ENCODE measurements at places on chromosomes 7 and 10.

GRCh38 chr10:75292794-75293445 lies 57.2 kb upstream of the COMTD1 start:
- no peak for DNase-seq

- no peak for DNase-seq
Observed at GRCh38 chr7:50284296-50284695, 20.2 kb upstream of the IKZF1 start.

DNA sequence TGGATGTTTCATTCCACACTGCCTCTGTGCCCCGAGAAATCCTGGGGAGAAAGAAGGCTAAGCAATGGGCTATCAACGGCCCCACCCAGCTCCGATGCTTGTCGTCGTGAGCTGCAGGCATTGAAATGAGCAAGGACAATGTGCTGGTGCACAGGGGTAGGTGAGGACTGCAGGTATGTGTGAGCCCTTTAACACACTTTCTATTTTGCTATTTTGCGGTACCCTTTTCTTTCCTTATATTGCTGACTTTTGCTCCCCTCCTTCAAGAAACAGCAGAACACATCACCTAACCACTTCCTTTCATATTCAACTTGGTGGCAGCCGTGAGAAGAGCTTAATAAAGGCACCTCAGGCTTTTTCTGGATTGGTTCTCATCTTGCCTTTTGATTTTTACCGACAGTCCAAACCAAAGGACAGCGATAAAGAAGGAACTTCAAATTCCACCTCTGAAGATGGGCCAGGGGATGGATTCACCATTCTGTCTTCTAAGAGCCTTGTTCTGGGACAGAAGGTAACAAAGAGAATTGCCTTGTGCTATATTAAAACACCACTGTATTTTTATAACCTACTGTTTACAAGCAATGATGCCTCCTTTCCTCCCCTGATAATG lies 39.2 kb downstream of the AIFM2 start:
- DNase-seq, result no peak

DNA sequence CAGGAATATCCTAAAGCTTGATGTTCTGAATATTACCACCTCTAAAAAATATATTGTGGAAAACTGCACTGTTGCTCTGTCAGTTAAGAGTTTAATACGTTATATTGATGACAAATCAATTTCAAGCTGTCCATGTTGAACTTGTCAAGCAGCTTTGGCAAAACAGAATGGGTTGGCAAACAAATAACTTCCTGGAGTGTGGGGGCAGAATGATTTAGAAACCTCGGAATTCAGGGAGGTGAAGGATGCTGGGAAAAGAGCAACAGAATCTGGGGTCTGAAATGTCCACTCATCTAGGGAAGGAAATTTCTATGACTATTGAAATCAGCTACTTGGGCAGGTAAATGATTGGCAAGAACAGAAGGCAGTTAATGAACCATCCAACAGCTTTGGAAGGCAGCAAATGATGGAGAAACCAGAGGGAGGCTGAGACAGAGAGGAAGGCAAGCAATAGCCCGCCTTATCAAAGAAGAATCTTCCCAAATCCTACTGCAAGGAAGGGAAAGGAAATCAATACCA lies 95.1 kb upstream of the PALS2 start:
- no peak for DNase-seq

DNA sequence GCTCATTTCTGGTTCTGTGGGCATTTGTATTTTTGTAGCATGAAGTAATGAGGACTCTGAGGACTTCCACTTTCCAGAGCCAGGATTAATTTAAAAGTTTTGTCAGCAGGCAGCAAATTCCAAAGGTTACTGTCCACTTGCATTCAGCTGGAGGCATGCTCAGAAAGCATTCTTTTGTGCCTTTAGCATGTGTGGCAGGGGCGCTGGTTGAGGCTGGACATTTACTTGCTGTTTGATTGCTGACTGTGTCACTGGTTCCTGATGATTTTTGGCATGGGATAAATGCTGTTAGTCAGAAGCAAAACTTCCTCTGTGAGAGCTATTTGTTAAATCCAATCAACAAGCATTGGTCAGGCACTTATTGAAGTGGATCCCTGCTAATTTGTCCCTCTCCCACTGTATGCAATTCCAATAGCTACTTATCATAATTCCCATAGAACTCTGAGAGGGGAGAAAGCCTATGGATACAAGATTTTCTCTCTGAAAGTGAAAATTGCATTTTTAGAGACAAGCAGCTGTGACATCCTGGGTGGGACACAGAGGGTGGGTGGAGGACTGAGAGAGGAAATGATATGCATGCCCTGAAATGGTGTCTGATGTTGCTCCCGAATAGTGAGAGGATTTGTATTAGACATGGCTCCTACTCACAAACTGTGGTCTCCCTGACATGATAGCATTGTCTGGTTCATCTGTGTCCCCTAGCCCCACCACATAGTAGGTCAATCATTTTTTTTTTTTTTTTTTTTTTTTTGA lies 161.2 kb upstream of the WDR11 start:
- DNase-seq, result no peak

- DNase-seq, result no peak
Observed at GRCh38 chr7:36607721-36608095, 116.6 kb downstream of the AOAH start.

- no peak for DNase-seq
Observed at GRCh38 chr10:128050936-128051335, 75.3 kb downstream of the MKI67 start.

DNA sequence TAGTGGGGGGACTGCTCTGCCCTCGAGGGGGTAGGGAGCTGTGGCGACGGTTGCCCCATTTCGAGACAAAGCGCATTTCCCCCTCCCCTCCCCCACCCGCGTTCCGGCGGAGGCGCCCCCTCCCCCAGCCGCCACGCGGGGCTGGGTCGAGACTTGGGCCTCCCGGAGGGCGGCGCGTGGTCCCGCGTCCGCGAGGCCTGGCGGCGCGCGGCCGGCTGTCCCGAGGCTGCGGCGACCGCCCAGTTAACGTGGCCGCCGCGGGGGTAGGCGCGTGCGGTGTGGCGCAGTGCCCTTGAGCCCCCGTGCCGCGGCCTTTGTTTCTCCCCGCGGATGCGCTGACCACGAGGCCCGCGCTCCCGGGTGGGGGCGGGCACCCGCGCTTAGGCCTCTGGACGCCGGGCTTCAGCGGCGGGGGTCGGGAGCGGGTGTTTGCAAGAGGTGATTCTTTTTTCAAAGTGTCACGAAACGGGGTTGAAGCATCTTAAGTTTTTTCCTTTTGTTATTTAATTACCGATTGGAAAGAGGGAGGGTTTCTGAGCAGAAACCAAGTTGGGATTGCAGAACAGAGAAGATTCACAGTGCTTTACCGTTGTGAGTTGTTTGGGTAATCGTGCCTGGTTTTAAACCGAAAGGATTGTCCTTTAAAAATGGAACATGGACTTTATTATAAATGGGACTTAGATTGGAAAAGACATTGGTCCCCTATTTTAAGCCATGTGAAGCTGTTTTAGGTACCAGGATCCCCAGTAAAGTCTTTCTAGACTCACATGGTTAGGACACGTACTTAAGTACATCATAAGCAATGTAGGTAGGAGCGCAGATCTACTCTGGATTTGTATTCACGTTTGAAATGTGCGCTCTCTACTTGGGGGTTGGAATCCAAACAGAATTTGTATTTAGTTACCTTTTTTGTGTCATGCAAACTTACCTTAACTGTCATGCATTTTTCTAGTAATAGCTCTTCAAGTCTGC lies 760 bp downstream of the CBX3 start:
- DNase-seq, result peak; percentile 76

- DNase-seq, result no peak
Observed at GRCh38 chr7:137017221-137017620, 148.8 kb downstream of the CHRM2 start.

- DNase-seq, result no peak
Observed at GRCh38 chr10:94677691-94678090, 5.8 kb upstream of the CYP2C18 start.

GRCh38 chr7:110987127-110987693 lies 103.7 kb upstream of the LRRN3 start:
- DNase-seq, result no peak

- DNase-seq, result peak; percentile 72
Observed at GRCh38 chr10:31770307-31770902, 158.2 kb downstream of the ARHGAP12 start.

DNA sequence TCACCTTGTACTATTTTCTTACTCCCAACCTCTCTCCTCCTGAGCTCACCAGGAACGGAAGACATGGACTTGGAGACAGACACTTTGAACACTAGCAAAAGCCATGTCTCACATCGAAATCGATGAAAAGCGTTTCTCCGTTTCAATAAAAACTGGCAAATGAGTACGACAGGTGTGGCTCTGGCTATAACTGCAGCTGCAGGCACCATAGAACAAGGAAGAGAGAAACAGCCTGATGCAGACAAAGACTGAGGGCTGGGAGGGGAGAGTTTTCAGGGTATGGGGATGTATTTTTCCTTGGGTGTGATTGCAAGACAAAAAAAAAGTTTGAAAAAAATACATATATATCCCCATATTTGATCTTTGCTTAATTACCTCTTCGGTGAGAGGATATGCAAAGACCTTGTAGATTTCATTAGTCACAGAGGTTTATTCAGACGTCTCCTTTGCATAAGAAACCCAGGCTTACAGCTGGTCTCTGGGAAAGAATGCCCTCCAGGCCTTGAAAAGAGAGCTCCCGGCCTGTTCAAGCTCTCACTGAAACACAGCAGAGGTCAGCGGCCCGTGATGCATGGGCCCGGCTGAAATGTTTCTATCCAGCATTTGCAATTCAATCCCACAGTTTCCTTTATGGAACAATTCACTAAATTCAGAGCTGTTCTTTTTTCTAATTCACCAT lies 63.1 kb downstream of the TLL2 start:
- no peak for DNase-seq

DNA sequence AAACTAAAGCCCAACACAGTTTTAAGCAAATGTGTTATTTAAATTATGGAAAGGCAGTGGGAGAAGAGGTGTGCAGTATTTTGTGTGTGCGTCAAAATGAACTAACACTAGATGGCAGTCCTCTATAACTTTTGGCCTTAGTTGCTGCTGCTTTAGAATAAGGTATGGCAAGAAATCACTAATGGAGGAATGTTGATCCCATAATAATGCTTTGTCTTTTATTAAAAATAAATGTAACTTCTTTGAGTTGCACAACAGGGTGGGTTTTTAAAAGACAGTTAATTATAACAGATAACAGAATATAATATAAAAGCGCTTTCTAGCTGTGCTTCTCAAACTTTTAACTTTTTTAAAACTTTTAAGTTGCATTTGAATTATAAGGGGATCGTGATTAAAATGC lies 56.4 kb downstream of the BBS9 start:
- DNase-seq, result no peak

DNA sequence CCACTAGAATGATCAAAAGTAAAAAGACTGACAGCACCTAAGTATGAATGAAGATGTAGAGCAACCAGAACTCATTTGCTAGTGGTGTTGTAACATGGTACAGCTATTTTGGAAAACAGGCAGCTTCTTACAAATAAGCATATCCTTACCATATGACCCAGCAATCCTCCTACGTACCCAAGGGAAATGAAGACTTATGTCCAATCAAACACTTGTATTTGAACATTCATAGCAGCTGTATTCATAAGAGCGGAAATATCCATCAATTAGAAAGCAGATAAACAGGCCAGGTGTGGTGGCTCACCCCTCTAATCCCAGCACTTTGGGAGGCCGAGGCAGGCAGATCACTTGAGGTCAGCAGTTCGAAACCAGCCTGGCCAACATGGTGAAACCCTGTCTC lies 53.0 kb downstream of the KLRG2 start:
- no peak for DNase-seq

GRCh38 chr10:80187465-80188409 lies 17.6 kb downstream of the ANXA11 start:
- DNase-seq, result peak; percentile 57
